ENCODE measurements at places on chromosomes 3 and 15.

- no peak for DNase-seq
These were observed 10.9 kb downstream of the TRIP4 start for GRCh38 chr15:64398575-64398974.

- peak; percentile 97 for DNase-seq
These were observed 790 bp downstream of the LAMP3 start for GRCh38 chr3:183161552-183162336.

- DNase-seq = peak; percentile 79
These were observed 575 bp upstream of the PCYT1A start for GRCh38 chr3:196288141-196288460.

- no peak for DNase-seq
These were observed 28.3 kb downstream of the PDCD6IP start for GRCh38 chr3:33826688-33827087.

- no peak for DNase-seq
These were observed 337.2 kb downstream of the SATB1 start for GRCh38 chr3:18087988-18088387.

DNA sequence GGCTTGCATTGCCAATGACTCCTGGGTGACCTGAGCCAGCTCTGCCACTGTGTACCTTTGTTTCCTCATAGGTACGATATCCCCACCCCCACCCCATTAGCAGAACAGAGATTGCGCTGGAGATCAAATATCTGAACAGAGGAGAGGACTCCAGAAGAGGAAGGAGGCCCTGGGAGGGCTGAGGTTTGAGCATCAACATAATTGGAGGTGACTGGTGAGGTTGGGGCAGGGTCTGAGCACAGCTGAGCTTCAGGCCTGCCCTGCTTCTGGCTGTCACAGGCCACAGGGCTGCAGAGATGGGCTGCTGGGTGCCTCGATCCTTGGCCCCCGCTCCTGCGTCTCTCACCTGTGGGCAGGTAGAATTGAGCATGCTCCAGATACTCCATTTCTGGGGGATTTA lies 21.3 kb upstream of the CACNA2D2 start:
- DNase-seq = no peak
